ENCODE measurements at places on chromosomes 3 and 15.

- DNase-seq, result no peak
These were observed 179.3 kb upstream of the MME start for GRCh38 chr3:154900816-154901215.

- no peak for DNase-seq
These were observed 12.3 kb upstream of the PDZRN3 start for GRCh38 chr3:73637042-73637441.

- no peak for DNase-seq
These were observed 160.2 kb downstream of the GHSR start for GRCh38 chr3:172287937-172288477.

GRCh38 chr15:41982133-41982930 lies 10.0 kb upstream of the EHD4 start:
- no peak for DNase-seq

DNA sequence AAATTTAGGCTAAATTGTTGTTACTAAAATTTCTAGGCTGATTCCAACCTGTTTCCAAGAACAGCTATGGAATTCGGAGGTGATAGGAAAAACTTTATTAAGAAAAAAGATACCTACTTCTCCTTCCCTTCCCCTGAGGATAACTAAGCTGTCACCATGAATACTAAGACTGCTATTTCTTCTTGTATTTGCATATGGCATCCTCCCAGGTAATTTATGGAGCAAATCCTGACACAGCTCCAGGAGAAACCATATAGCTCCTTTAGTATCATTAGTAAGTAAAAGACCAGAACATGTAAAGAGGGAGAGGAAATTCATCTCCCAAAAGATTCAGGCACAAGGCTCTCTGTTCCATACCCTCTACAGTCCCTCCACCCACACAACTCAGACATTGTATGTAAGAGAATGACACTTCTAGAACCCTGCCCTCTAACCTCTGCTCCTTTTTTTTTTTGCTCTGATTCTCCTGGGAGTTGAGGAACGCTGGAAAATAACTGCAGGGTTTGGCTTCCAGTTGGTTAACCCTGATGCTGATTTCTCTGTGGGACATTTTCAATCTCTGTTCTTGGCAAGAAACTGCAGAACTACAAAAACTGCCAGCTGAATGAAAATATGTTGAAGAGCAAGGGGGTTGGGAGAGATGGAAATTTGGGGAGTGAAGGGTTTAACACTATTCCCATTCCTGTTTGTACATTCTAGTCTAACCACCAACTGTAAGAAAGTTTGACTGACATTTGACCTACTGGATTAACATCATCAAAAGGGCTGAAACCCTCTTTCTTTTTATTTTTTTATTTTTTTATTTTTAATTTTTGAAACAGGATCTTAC lies 14.2 kb upstream of the MAGI1 start:
- DNase-seq, result no peak

GRCh38 chr3:143433787-143434378 lies 314.3 kb downstream of the CHST2 start:
- DNase-seq, result peak; percentile 54

DNA sequence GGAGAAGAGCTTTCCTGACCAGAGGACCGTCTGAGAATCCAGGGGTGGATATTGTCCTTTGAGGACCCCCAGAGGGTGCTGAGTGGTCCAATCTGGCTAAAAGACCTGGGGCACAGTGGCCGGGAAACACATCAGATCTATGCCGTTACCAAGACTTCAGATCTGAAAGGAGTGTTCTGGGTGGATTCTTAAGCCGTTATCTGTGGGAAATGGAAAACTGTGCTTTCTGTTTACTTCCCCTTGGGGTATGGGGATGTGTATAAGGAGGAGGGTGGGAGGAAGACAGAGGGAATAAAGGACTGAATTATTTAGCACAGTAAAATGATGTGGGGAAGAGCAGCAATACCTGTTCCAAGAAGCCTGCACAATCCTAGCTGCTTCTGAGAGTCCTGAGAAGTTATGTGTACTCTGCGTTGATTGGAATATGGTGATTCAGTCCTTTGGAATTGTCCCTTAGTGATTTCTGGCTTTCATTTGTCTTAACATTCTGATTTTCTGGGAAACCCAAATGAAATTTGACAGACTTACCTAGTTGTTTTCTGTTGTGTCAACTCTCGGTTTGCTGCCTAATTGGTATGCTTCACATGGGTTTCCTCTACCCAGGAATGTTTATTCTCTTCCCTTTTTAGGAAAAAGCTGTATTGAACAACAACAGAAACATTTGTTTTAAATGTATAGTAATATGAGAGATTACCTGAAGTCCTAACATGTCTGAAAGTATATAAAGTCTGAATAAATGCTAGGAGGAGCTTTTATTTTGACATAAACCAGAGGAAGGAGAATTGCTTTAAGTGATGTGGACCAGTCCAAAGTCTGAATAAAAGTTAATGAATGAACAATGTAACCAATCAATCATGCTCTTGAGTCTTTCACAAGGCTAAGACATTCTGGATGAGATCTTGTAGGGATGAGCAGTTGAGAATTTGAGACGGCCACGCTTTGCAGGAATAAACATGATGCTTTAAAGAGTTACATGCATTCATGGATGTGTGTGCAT lies 427.1 kb upstream of the C2CD4B start:
- DNase-seq, result no peak

DNA sequence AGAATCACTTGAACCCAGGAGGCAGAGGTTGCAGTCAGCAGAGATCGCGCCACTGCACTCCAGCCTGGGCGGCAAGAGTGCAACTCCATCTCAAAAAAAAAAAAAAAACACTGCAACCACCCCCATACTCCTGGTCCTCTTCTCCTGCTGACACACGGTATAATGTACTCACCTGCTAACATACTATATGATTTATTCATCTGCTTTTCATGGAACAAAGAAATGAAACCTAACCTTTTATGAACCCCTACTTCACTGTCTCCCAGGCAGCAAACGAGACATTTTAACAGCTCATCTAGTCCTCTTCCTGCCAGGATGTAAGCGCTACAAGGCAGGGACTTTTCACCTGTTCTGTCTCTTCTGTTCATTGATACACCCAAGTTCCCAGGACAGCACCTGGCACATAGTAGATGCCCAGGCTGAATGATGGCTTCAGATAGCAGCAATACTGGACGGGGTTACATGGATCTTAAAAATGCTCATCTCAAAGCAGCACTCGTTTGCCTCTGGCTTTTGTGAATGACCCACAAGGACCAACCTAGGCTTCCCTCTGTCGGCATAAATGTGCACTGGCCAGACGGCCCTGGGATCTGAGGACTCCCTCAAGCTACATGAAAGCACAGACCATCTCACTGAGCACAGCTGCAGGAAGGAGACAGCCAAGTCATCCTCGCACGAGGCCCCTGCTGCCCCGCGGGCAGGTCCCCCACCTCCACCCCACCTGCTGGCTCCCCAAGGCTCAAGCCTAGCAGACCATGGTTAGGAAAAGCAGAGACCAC lies 20.3 kb downstream of the XXYLT1 start:
- DNase-seq, result peak; percentile 27

DNA sequence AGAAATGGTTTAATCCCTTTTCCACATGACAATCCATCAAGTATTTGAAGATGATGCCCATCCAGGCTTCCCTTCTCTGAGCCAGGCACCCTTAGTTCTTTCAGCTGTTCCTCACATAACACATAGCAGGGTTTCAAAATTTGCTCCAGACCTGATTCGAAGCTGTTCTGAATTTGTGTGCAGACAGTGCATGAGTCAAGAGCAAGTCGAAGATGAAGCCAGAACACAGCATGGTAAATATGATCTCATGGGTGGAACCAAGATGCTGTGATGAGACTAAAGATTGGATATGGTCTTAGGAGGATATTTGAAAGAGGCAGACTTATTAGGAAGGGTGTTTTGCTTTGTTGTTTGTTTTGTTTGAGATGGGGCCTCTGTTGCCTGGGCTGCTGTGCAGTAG lies 32.6 kb upstream of the PDE8A start:
- DNase-seq, result no peak

DNA sequence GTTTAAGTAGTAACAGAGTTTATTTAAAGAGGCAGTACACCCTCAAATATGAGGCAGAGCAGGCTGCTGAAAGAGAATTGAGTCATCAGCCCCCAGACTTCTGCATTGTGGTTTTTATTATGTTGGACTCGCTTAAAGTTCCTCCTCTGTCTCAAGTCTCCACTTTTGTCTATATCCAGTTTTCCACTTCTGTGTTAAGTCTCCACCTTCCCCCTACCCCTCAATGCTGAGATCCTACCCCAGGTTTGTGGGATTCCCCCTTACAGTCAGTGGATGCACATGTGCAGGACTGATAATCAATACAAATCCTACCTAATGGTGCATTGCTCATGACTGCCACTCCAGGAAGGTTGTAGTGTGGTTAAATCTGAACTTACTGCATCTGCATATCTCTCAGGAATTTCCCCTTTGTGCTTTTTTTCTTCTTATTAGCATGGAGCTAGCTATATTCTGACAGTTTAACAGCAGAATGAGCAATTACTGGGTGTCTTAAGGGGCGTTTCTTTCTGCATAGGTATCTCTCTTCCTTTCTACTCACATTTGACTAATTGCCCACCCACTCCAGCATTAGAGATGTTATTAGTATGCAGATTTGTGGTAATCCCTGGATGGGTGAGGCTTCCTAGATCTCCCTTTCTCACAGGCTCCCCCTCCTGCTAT lies 11.9 kb upstream of the CD200R1L start:
- peak; percentile 87 for DNase-seq

DNA sequence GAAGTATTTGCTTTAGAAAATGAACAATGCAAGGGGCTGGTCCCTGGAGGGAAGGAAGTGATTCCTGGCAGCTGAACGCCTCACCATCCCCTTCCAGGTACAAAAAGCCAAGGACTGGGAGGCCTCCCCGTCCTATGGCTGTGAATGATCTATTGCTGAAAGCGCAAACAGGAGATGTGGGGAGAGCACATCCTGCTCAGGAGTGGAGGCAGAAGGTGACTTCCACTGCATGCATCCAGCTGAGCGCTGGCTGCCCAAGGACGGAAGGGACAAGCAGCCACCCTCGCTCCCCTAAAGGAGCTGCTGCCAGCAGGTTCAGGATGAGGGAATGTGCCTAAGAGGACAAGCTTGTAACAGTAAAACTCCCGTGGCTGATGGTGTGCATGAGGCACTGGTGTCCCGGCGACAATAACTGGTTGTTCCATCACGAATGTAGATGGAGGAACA lies 41.4 kb downstream of the ABTB1 start:
- DNase-seq, result no peak

- DNase-seq, result peak; percentile 16
These were observed 46.4 kb downstream of the MORC1 start for GRCh38 chr3:109071350-109072142.

- DNase-seq, result no peak
These were observed 234.7 kb downstream of the THSD4 start for GRCh38 chr15:71349736-71350526.

DNA sequence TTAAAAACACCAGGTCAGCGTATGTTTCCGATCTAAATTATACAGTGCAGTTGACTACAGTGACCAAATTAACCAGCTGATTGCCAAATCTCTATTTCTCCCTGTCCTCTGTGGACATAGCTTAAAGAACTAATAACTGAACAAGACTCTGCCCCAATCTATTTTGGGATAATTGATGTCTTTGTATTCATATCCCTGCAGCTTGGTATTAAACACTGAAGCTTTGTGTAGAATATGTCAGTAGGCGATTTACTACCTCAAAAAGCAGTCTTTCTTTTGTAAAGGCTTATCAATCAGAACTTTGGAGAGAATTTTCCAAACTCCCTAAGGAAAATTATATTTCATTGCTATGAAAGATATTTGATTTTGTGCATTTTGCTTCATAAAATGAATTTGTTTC lies 258.2 kb downstream of the SOX2 start:
- DNase-seq, result no peak

GRCh38 chr3:28151608-28152228 lies 89.7 kb upstream of the CMC1 start:
- DNase-seq, result peak; percentile 6

GRCh38 chr3:152508705-152509104 lies 240.0 kb downstream of the MBNL1 start:
- DNase-seq, result no peak

GRCh38 chr15:37764733-37765191 lies 169.7 kb upstream of the TMCO5A start:
- DNase-seq, result peak; percentile 26

DNA sequence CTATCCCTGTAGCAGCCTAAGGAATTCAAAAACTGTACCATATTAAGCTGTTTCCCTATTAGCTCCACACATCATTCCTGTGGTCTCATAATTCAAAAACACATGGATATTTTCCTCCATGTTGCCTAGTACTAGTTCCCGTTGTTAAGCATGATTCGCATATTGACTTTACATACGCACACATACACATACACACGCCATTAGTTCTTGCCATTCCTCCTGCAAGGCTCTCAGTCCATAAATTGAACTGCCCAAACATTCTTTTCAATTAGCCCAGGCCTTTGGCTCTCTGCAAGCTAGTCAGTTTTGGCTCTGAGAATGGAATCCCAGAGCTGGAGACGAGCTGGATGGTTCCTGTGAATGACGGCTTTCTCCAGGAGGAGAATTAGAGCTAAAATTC lies 57.2 kb upstream of the RAD18 start:
- no peak for DNase-seq

DNA sequence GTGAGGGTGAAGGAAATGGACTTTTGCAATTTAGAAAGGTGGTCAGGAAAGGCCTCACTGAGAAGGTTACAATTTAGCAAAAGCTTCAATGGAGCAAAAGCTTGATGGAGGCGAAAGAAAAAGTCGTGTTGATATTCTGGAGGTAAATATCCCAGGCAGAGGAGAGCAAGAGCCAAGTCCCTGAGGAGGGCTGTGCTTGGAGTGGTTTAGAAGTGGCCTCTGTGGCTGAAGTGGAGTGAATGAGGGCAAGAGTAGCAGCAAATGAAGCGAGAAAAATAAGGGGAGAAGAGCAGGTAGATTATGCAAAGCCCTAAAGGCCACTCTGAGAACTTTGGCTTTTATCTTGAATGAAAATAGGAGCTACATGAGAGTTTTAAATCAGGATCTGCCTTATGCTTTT lies 54.1 kb downstream of the GUCA1C start:
- DNase-seq, result no peak

- DNase-seq, result no peak
These were observed 13.1 kb downstream of the PLAAT1 start for GRCh38 chr3:193253986-193254660.

DNA sequence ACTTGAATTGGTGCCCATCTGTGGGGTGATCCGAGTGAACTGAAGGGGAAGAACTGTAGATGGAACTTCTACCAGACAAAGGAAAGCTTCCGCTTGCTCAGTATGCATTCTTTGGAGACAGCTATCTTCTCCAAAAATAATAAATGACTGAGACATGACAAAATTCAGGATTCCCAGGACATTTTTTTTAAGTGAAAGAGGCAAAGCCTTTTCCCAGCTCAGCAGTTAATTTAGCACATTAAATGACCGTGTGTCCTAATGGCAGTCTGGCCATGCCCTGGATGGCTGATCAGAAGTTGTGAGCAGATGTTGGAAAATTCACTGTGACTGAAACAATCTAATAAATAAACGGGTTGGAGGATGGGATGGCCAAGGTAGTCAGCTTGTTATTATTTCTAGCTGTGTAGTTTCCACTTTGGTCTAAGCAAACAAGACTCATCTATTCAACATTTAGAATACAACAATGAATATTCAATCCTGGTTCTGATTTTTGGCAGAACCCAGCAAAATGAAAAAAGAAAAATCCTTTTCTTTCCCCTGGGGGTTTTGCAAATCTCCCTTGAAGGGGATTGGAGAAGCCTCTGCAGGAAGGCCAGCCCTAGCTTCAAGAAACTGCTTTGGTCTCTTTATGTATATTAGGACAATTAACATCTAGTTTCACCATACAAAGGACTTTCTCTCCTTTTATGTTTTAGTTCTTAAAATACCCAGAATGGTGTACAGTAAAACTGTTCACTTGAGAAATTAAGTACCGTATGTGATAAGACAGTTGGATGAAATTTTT lies 540.9 kb upstream of the MDFIC2 start:
- no peak for DNase-seq
